Chondrocyte (in vitro differentiated cells): ENCODE measurements at places on chromosomes 7 and 10.

DNA sequence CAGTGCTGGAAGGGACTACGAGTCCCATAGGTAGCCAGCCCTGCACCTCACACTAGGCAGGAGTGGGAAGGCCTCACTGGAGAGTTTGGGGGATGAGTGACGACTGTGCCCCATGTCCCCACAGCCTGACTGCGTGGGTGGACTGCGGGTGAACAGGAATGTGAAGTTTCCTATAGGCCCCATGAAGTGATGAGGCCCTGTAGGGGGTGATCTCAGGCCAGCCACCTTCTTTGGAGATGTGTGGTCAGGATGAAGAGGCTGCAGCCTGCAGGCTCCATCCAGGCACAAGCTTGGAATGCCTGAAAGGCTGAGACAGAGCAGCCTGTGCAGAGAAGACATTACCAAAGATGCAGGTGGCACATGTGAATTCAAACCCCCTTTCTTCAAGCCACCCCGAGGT, 94.9 kb downstream of the CPXM2 start:
- H3K27ac ChIP-seq: no peak overlapping the region
- H3K4me1 ChIP-seq: no peaks in the 10 kb centered on the region
- no peaks in the 10 kb centered on the region for H3K36me3 ChIP-seq
- H3K4me3 ChIP-seq: no peak overlapping the region
- peaks cover 15% of the 10 kb centered on the region for H3K27me3 ChIP-seq

- no peaks in the 10 kb centered on the region for H3K27me3 ChIP-seq
- peaks cover 38% of the 10 kb centered on the region for H3K4me1 ChIP-seq
- DNase-seq: no peak
- peak overlapping the region; percentile 99 for H3K4me3 ChIP-seq
- peak overlapping the region; percentile 100 for H3K27ac ChIP-seq
These were observed 767 bp downstream of the KRIT1 start for GRCh38 chr7:92244808-92245486.

GRCh38 chr10:79947083-79947415, 1.9 kb downstream of the SFTPD start:
- no peak overlapping the region for H3K4me3 ChIP-seq
- H3K4me1 ChIP-seq: no peaks in the 10 kb centered on the region
- H3K36me3 ChIP-seq: no peaks in the 10 kb centered on the region

GRCh38 chr10:21572578-21572977, 38.5 kb downstream of the MLLT10 start:
- peaks cover 35% of the 10 kb centered on the region for H3K4me1 ChIP-seq
- no peaks in the 10 kb centered on the region for H3K27me3 ChIP-seq
- peaks cover 12% of the 10 kb centered on the region for H3K36me3 ChIP-seq
- H3K4me3 ChIP-seq: no peak overlapping the region

DNA sequence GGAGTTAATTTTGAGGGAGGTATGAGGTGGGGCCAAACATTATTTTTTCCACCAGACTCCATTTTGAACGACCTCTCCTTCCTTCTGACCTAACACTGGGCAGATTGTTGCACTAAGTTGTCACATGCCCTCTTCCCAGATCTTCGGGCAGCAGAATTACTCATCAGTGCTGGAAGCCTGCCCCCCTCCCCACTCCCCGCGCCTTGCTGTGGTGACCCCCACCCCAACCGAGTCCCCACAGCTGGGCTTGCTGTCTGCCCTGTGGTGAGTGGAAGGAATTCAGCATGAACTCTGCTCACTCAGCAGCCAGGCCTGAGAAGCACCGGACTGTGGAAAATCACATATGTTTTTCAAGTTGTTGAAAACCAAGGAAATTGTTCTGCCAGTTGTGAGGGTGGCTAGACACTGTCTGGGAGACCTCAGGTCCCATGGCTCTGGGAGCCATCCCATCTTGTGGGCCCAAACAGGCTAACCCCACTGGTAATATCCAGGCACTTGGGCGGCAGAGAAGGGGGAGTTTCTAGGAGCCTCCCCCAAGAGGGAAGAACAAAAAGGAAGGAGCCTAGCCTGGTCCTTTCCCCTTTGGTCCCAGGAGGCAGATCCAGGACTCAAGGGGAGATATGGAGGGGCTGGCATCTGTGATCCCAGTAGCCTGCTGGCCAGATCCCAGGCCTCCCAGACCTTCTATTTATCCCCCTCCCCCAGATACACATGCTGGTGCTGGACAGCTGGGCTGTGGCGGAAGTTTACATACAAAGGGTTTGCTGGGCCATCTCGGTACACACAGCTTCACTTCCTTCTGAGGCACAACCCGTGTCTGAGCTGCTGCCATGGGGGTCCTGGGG, 3.5 kb upstream of the AEBP1 start:
- no peak overlapping the region for H3K4me3 ChIP-seq
- H3K27ac ChIP-seq: peak overlapping the region; percentile 99
- H3K4me1 ChIP-seq: peaks cover 63% of the 10 kb centered on the region
- H3K36me3 ChIP-seq: no peaks in the 10 kb centered on the region
- no peaks in the 10 kb centered on the region for H3K27me3 ChIP-seq

- H3K4me3 ChIP-seq: no peak overlapping the region
- H3K27ac ChIP-seq: no peak overlapping the region
- no peaks in the 10 kb centered on the region for H3K4me1 ChIP-seq
- H3K27me3 ChIP-seq: no peaks in the 10 kb centered on the region
- no peaks in the 10 kb centered on the region for H3K36me3 ChIP-seq
These were observed 38.7 kb upstream of the SCIN start for GRCh38 chr7:12531784-12532183.

- no peak overlapping the region for H3K4me3 ChIP-seq
- H3K36me3 ChIP-seq: peaks cover 15% of the 10 kb centered on the region
- H3K4me1 ChIP-seq: peaks cover 6% of the 10 kb centered on the region
- DNase-seq: no peak
These were observed 71.6 kb upstream of the CAMK2B start for GRCh38 chr7:44396931-44397545.

DNA sequence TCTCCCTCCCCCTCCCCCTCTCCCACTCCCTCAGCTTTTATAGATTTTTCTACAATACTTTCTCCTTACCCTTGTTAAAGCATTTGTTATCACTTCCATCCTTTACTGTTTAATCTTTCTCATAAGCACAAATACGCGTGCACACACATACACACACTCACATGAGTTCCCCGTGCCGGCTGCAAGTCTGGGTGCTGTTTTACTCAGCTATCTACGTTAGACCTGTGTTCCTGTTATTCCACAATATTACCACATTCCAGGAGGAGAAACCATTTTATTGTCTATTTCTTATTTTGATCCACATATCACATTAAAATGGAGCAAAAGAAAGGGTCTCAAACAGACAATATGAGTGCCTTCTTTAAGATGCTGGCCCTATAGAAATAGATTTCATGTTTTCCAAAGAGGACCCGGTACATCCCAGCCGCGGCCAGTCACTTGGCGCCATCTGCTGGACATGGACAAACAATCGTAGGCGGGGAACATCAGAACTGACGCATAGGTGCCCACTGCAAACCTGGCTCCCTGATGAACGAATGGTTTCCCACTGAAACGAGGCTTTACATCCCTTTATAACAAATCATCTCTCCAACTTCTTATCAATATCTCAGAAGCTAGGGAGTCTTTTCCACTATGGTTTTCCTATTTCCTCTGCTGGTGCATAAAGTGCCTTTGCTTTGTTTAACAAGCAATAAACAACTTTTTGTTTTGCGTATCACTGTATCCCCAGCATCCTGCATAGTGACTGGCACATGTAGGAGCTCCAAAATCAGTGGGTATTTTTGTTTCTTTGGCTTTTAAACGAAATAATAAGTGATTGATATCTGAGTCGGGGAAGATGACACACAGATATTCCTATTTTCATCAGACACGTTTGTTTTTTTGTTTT, 25.2 kb upstream of the OPTN start:
- peaks cover 3% of the 10 kb centered on the region for H3K36me3 ChIP-seq
- H3K4me1 ChIP-seq: peaks cover 27% of the 10 kb centered on the region
- no peak overlapping the region for H3K4me3 ChIP-seq

- H3K27ac ChIP-seq: peak overlapping the region; percentile 79
- peaks cover 2% of the 10 kb centered on the region for H3K36me3 ChIP-seq
- no peak for DNase-seq
These were observed 12.1 kb downstream of the ABCA13 start for GRCh38 chr7:48183370-48183743.
